Femur (tissue), 1 donor: ENCODE measurements at places on chromosomes 7 and 10.

DNA sequence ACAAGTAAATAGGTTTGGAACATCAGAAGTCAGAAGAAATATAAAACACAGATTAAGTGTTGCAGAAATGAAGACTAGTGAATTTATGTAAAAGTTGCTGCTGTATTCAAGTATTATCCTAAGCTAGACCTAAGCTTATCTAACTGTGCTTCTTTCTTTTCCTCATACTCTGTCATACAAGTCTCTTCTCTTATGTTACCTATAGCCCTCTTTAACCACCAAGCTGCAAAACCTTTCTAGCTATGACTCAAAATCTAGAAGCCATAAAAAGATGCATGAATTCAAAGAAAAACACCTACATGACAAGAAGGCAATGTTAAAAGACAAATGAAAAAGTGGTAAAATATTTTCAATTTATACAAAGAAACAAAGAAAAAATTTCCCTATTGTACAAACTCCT is 23.0 kb downstream of the DENND11 start:
- DNase-seq, result no peak

DNA sequence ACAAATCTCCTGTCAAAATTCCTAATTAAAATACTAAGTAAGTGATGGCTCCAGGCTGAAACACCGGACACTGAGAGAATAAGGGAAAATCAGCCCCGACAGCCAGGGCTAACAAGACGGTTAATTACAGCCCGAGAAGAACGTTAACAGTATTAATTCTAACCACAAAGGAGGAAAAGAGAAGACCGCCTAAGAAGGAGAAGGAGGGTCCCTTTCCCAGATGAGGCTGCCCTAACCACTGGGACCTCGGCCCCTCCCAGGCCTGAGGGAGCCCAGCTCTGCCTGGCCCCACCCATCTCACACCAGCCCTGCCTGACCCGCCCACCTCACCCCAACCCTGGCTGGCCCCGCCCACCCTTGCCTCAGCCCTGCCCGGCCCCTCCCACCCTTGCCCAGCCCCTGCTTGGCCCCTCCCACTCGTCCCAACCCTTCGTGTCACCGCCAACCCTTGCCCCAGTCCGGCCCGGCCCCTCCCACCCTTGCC is 51.3 kb downstream of the PWWP2B start:
- DNase-seq, result peak; percentile 70

DNA sequence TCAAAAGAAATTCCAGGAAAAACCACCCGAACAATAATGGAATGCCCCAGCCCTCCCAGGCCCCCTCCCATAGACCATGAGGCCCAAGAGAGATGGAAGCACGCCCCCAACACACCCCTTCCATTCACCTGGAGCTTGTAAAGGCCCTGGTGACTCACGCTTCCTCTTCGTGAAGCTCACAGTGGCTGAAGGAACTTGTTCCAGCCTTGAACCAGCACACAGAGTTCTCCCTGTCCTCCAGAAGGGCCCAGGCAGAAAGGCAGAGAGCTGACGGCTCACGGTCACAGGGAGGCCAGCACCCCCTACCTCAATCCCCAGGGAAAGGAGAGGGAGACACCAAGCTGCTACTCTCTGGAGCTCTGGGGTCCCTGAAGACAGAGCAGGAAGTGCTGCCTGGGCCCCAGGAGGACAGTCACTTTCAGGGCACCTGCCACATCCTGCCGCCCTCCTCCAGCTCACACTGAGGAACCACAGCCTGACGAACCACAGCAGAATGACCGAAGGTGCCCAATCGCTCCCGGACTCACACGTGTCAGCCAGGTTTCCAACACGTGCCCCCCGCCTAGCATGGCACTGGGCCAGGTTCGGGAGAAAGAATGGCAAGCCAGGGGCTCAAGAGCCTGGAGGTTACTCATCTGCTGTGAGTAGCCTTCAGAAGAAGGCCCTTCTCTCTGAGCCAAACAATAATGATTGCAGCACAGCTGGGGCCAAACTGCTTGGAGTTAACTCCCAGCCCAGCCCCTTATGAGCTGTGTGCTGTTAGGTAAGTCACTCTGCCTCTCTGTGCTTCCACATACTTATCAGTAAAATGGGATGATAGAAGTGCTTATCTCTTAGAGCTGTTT is 52.8 kb downstream of the DLG5 start:
- DNase-seq, result peak; percentile 32

DNA sequence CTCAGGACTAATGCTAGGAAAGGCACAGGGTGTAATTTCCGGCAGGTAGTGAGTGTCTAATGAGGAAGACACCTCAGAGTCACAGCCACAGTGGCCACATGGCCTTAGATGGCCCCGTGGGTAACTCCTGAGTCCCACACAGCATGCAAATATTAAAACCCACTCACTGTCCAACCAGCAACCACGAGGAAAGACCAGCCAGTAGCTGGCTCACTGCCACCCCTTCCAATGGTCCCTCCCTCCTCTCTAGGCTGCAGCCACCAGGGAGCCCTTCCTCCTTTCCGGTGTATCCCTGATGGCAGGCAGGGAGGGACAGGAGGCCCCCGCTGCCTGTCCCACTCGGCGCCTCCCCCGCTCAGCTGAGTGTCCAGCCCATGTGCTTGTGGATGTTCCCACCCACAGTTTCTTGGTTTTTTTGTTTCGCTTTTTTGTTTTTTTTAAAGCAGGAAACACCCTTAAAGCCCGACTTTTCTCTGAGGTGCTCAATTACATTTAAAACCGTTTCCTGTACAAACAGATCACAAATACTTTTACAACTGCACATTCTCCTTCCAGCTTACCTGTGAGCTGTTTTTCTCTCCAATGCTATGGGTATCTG is 9.2 kb downstream of the BNIP3 start:
- DNase-seq, result peak; percentile 65

DNA sequence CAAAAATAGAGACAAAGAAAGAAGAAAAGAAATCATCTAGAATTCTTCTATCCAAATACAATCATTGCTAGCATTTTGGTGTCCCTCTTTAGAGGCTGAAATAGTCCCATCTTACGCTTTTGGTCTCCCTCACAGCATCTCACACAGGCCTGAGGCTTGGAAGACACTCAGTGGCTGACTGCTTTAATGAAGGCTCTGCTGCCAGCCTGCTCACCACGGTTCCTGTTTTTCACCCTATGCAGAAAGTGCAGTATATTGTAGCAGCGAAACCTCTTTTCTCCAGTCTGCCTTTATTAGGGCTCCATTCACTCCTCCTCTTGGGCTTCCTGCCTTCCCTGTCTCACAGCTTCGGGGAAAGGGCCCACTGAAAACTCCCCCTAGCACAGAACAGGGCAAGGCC is 102.2 kb downstream of the JCAD start:
- DNase-seq, result no peak

DNA sequence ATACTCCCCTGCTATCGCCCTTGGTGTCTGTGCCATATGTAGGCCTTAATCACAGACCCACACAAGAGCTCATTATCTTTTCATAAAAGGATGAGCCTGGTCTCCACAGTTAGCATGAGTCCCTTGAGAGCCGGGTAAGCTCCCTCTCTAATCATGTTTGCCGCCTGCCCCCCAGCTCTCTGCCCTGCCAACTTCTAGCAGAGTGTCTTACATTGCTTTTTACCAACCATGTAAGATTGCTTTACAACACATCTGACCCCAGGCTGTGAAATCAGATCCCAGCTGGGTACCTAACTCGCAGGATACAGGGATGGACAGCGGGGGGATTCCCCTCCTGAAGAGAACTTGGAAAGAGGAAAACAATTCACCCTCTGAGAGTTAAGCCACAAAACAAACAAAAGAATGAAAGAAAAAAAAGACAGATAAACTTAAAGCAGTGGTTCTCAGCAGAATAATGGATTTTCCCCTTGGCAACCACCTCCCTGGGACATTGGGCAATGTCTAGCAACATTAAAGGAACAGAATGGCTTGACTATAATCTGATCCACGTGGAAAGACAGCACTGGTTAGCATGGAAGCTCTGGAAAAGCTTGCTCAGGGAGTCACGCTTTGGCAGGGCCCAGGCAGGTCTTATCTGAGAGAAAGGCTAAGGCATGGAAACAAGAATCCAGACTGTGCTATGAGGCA is 39.4 kb upstream of the ATOH7 start:
- no peak for DNase-seq
